Thyroid gland (tissue), 4 donors: ENCODE measurements at places on chromosomes 2 and 18. TPM values are rescaled to one million over a fixed set of nuclear protein-coding genes. Genes with fewer than 3 reads are reported as not detected.

Gene SERPINB11
- total RNA-seq, result not detected

Gene SULT1C2
- 37.3 TPM for total RNA-seq

Gene GPR75
- total RNA-seq, result 3.7 TPM

Gene RIT2
- not detected for total RNA-seq

Gene MGAT5
- 51.7 TPM for total RNA-seq

Gene TMEM237
- total RNA-seq, result 16.7 TPM

Gene FLACC1
- 2.8 TPM for total RNA-seq

Gene LYPD6B
- not detected for total RNA-seq

Gene TMEM169
- total RNA-seq, result 3.1 TPM

Gene PSMD14
- 57.9 TPM for total RNA-seq

Gene CNDP1
- not detected for total RNA-seq

Gene SERPINB3
- not detected for total RNA-seq

Gene ERBB4
- 5.5 TPM for total RNA-seq

Gene ANKRD30B
- 0.40 TPM for total RNA-seq

Gene LAMA3
- 12.1 TPM for total RNA-seq

DNA sequence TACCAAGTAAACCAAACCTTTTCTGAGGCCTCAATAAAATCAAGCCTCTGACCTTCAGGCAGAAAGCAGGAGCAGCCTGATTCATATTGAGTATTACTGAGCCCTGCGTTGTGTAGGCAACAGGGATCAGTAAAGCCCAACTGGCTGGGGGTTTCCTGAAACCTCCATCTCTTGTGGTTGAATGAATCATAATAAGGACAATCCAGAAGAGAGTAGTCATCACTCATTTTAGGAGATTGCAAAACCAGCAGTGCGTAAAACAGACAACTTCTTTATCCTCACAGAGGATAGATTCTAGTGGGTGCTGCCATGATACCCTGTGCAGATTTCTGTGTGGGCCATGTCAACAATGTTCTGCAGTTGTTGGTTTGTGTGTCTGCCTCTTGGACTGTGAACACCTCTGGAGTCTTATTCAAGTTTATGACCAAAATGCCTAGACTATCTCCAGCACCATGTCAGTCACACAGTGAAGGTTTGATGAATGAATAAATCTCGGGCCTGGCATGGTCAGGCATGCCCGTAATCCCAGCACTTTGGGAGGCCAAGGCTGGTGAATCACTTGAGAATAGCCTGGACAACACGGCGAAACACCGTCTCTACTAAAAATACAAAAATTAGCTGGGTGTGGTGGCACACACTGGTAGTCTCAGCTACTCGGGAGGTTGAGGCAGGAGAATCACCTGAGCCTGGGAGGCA lies 51.8 kb upstream of the RAB27B start:
- no peak for DNase-seq

DNA sequence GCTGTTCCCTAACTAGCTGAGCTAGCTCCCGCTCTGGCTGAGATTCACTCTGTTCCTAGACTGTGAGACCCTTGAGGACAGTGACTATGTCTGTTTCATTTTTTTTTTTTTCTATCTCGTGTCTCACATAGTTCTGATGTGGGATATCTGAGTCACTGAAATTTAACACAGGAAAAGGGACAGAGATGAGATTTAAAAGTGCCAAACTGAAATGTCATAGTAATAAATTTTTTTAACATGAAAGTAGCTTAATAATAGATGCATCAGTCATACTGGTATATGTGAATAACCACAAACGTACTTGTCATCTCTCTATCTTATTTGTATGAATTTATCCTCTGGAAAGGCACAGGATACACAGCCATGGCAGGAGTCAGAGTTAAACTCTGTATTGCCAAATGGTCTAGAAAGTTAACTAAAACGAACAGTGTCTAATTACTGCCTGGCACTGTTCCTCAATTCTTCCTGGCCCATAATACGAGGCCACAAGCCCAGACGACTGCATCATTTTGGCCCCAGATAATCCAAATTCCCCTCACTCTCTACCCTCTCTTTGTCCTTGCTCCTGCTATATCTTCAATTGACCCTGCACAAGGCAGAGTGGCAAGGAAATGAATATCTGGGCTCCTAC lies 87.5 kb downstream of the SATB2 start:
- no peak for DNase-seq

- DNase-seq, result peak; percentile 57
Measured at GRCh38 chr18:44819944-44820510, 139.3 kb downstream of the SETBP1 start.

- no peak for DNase-seq
Measured at GRCh38 chr2:46813680-46814079, 101.9 kb downstream of the MCFD2 start.

- DNase-seq, result no peak
Measured at GRCh38 chr2:120150040-120150482, 73.1 kb downstream of the TMEM185B start.

- DNase-seq, result no peak
Measured at GRCh38 chr2:12333293-12333692, 383.4 kb upstream of the TRIB2 start.

DNA sequence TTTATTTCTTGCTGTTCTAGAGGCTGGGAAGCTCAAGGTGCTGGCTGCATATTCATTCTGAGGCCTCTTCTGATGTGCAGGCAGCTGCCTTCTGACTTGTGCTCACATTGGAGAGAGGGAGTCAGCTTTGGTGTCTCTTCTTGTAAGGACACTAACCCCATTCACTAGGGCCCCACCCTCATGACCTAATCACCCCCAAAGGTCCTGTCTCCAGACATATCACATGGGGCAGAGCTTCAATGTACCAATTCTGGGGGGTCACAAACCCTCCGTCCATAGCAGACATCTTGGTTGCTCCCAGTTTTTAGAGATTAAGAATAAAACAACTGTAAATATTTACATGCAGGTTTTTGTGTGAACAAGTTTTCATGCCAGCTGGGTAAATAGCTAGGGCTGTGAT lies 109.1 kb downstream of the RTP5 start:
- DNase-seq, result no peak

DNA sequence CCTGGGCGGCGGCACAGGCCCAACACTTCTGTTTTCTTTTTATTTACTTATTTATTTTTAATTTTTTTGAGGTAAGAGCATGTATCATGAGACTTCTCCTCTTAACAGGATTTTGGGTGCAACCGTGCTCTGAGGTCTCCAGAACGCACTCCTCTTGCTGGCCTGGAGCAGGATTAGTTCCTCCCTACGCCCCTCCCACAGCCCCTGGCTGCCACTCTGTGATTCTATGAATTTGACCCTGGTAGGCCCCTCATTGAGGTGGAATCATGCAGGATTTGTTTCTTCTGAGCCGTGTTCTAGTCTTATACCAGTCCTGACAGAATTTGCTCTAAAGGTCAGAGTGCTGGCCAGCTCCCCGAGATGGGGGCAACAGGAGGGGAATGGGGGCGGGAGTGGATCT lies 106.5 kb upstream of the HS6ST1 start:
- no peak for DNase-seq

GRCh38 chr18:59846814-59847490 lies 52.8 kb upstream of the PMAIP1 start:
- no peak for DNase-seq

GRCh38 chr2:6826081-6826913 lies 39.4 kb downstream of the CMPK2 start:
- peak; percentile 20 for DNase-seq

GRCh38 chr2:8638327-8638726 lies 43.5 kb upstream of the ID2 start:
- no peak for DNase-seq

- no peak for DNase-seq
Measured at GRCh38 chr18:9586814-9587213, 27.5 kb downstream of the PPP4R1 start.

DNA sequence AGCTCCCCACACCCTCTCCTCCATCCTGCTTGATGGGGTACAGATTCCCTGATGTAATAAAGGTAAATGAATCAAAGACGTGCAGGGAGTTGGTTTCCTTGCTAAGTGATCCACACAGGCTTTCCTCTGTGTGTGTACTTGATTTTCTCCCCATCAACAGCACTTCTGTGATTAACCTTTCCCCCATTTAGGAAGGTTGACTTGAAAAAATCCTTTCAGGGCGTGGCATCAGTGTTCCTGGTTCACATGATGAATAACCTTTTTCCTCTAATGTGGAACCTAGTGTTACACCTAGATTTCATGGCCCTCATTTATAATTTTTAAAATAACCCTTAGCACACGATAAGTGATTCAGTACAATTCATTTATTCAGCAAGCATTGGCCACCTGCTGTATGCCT lies 115.0 kb downstream of the ICA1L start:
- DNase-seq, result no peak

GRCh38 chr2:35787302-35788031 lies 568.1 kb upstream of the CRIM1 start:
- DNase-seq, result no peak

DNA sequence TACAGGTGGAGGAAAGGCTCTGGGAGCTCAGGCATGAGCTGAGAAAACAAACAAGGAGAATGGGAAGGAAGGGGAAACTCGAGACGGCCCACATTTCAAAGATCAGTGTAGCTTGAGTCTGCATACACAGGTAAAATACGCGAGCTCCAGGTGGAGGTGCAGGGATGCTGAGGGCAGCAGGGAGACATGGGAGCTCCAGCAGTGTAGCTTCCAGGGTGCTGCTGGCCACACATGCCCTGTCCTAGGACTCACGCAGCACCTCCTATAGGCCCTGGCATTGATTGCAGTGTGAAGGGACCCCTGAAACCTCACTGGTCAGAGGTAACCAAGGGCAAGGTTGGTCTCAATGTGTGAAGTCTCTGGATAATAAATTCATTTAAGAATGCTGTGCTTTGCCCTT lies 362.8 kb upstream of the HS6ST1 start:
- no peak for DNase-seq

DNA sequence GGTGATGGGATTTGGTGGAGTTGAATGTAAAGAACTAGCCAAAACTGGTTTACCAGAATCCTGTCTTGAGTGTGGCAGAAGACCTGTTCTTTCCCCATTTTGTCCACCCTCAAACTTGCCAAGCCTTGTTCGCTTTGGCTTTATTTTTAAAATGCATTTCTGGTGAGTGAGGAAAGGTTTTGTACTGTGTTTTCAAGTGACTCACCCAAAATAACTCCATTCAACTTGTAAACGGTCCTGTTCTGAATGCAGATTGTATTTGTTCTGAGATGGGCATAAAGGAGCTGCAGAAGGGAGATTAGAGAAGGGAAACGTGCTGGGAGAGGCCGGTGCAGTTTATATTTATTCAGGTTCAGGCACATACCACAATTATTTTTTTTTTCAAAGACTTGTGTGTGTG lies 5.3 kb upstream of the ITPRID2 start:
- no peak for DNase-seq

DNA sequence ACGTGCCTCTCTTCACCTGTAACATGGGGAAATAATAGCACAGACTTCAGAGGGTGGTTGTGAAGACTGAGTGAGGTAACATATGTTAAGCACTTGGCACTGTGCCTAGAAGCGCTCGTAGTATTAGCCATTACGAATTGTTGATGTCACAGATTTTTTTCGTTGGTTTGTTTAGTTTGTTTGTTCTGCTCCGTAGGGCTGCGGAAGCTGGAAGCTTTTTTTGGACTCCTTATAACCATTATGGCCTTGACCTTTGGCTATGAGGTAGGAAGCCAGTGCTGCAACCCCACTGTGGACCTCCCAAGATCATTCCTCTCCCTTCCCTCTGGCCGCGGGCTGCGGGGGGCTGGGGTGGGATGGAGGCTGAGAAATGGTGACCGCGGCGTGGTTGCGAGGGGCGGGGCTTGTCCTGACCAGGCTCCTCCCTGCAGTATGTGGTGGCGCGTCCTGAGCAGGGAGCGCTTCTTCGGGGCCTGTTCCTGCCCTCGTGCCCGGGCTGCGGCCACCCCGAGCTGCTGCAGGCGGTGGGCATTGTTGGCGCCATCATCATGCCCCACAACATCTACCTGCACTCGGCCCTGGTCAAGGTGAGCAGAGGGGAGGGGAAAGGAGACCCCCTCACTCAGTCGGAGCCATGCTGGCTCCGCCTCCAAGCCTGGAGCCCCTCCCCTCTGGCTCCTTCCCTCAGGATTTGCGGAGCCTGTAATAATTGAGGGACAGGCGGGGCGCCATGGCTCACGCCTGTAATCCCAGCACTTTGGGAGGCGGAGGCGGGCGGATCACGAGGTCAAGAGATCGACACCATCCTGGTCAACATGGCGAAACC lies 5.5 kb downstream of the SLC11A1 start:
- DNase-seq, result peak; percentile 72

GRCh38 chr2:240244543-240244942 lies 104.1 kb upstream of the OTOS start:
- no peak for DNase-seq

GRCh38 chr2:132797556-132797955 lies 127.6 kb upstream of the LYPD1 start:
- DNase-seq, result no peak

GRCh38 chr2:143475041-143475776 lies 346.0 kb downstream of the ARHGAP15 start:
- DNase-seq, result no peak

DNA sequence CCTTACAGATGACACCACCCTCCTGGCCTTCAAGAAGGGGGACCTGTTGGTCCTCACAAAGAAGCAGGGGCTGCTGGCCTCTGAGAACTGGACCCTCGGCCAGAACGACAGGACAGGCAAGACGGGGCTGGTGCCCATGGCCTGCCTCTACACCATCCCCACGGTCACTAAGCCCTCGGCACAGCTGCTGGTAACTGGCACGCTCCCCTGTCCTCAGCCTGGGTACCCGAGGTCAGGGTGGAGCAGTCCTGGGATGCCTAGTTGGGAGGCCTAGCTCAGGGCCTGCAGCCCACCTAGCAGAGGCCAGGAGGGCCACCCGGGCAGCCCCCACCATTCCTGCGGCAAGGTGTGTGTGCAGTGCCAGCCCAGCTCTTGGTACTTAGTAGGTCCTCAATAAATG lies 16.3 kb upstream of the GPR17 start:
- DNase-seq, result no peak

GRCh38 chr2:42494355-42495233 lies 812 bp upstream of the KCNG3 start:
- DNase-seq, result peak; percentile 76
